Stimulated activated CD8-positive, alpha-beta memory T cell treated with anti-CD3 and anti-CD28 coated beads, Interleukin-4, amount 100 ng/mL, for 1 hour (primary cell): ENCODE measurements at places on chromosomes 5 and 9.

DNA sequence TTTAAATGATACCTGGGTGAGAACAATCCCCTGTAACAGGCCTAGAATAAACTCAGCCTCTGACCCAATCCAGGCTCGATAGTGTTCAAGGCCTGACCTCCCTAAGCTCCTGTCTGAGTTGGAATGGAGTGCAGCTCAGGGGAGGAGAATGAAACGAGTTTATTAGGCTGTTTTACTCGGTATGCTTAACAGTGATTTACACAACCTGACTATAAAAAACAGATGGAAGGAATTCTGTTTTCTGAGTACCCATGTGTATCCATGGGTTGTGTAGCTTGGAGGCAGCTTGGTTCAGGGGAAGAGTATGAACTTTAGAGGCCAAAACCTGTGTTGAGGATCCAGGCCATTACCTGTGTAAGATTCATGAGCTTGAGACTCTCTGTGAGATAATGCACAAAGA lies 67.8 kb downstream of the PCSK5 start:
- DNase-seq = no peak

DNA sequence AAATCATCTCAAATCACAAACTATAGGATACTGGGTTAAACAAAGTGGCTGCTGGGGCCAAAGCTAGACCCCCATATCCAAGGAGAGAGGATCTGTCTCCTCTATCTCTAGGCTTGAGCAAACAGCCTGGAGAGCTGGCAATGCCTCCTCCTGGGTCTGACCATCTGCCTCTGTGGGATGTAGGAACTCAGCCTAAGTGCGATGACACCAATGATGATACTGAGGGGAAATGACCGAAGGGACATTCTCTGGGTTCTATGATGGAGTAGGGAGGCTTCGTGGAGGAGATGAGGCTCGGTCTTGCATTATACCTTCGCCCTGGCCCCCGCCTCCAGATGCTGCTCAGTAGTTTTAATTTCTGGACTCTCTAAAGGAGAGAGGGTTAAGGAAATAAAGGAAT lies 9.3 kb upstream of the SPATA24 start:
- no peak for DNase-seq

- no peak for DNase-seq
These were observed 21.9 kb upstream of the CNOT6 start for GRCh38 chr5:180472269-180472668.

DNA sequence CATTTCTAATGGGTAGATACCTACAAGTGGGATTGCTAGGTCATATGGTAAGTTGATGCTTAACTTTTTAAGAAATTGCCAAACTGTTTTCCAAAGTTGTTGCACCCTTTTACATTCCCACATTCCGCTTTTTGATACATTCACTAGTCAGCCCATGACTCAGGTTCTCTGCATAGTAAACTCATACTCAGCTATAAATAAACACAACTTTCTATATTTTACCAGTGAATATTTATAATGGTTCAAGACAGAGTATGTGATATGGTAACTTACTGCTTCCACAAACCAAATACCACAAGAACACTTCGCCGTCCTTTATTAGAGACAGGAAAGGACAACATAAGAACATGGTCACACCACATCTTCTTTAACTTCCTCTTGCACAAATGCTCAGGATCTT lies 54.0 kb downstream of the PLPP1 start:
- no peak for DNase-seq

- DNase-seq = no peak
These were observed 251.0 kb downstream of the NR3C1 start for GRCh38 chr5:143152445-143152844.

GRCh38 chr9:110886832-110887231 lies 151.4 kb downstream of the LPAR1 start:
- no peak for DNase-seq

- no peak for DNase-seq
These were observed 54.2 kb downstream of the GPR107 start for GRCh38 chr9:130107955-130108354.

DNA sequence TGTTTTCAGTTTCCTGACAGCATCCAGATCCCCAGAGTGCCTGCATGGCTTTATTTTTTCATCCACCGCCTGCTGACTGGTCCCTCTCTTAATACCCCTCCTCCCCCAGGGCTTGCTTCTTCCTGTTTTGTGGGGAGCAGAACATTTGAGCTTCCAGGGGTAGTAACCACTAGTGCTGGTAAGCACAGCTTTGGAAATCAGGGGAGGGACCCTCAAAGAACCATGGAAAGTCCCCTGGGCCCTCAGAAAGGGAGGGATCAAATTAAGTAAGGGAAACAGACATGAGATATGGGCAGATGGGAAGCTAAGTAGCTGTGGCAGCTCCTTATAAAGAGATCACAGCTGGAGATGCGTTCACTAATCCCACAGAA lies 26.8 kb downstream of the GRIA1 start:
- DNase-seq = no peak

DNA sequence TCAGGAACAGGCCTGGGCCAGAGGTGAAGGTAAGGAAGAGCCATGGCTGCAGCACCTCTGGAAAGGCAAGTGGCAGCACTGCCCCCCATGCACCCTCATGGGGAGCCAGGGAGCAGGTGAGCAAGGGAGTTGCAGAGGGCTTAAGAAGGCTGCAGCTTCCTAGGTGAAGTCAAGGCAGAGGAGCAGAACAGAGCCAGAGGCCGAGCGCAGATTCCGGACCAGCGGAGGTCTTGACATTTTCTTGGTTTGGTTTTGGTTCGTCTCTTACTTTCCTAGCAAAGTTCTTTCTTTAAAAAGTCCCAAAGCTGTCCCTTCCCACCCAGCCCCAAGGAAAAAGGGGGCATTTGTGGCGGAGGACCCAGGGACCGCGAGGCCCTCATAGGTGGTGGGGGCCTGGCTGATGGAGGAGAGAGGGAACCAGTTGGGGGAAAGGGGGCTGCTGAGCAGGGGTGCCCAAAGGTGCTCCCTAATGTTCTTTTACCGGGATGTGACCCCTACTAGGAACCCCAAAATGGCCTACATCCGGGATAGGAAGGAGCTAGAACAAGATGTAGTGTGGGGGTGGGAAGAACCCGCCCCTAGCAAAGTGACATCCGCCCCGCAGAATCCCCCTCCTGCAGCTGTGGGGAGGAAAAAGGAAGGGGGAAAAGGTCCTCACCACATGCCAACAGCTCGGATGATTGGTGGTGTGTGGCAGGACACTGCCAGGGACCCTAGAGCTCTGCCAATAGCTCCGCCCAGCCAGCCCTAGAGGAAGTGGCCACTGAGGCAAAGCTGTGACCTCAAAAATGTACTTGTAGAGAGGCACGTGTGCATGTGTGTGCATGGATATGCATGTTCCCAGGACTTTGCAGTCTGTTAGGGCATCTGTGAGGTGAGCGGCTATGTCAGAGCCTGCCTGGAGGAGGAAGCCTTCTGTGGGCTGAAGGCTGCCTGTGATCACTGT lies 914 bp upstream of the CD72 start:
- DNase-seq = no peak

DNA sequence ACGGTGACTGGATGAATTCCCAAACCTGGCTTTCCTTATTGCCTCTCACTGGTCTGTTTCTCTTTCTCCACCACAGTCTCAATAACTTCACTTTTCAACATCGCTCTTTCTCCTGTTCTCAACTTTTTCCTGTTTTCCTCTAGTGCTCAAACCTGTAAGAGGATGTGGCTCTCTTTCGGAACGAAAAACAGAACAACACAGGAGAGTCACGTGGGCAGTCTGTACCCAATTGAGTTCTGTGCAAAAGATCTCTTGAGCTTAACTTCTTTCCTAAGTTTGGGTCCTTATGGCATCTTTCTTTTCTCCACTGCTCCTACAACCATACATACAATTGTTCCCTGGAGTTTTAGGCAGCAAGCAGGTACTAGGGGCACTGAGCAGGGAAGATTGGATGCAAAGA lies 8.9 kb downstream of the HAVCR1 start:
- no peak for DNase-seq

DNA sequence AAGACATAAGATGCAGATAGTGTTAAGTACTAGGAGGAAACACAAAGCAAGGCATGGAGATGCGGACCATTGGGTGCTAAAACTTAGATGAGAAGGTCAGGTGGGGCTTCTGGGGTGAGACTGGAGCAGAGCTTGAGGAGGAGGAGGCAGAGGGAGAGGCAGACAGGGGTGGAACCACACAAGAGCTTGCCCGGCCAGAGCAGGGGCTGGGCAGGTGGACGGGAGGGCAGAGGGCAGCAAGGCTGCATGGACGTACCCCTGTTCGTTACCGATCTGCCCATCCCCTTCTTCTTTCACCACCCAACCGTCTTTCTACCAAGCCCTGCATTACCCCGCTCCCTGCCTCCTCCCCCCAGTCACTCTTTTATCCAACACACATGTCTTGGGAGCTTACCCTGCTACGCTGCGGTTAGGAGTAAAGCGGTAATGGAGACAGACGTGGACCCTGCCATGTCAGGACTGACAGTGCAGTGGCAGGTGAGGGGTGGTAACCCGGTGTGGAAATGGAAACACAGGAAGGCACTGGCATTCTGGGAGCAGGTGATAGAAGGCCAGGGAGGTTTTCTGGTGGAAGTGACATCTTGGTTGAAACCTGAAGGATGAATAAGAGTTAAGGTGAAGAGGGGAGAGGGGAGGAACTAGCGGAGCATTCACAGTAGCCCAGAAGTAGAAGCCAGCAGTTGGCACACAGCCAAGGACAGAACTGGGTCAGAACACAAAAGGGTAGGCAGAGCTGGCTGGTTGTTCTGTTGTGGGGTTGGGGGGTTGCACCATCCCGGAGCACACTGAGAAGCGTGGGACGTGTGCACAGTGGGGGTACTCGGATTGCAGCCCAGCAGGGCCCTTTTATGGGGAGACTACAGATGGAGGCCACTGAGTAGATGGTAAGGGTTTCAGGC lies 167.2 kb downstream of the CACNA1B start:
- no peak for DNase-seq

DNA sequence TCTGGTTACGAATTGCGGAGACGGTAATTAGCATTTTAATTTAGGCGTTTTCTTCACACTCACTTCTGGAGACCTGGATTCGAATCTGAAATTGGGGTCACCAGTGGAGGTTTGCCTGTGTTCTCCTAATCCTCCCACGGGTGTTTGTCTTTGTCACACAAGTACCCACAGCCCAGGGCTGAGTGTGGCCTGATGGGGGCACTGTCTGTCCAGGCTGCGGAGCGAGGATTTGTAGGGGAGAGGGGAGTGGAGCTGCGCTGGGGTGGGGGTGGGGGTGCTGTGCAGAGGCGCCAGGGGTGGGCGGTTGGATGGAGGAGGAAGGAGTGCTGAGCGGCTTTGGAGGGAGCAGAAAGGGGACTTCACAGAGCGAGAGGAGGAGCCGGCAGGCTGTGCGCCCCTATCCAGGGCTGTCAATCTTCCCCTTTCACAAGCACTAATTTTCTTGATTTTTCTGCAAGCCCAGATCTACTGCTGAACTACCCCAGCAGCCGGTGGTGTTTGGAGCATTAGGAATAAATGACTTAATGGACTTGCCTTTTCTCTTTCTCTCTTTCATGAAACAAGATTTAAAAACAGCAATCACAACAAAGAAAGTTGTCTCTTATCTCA lies 53.1 kb downstream of the TSPAN17 start:
- no peak for DNase-seq

- DNase-seq = no peak
These were observed at the start of gene HTR4 for GRCh38 chr5:148653836-148654781. HTR4 (minus strand) TSS chr5:148654527; CDS start chr5:148637014, 17,513 bp downstream.

- DNase-seq = no peak
These were observed 31.9 kb downstream of the SH3TC2 start for GRCh38 chr5:149030838-149031397.

- DNase-seq = no peak
These were observed 1.6 kb downstream of the TDRD7 start for GRCh38 chr9:97413462-97413861.

- no peak for DNase-seq
These were observed 112.7 kb downstream of the NRG2 start for GRCh38 chr5:139930406-139930805.
